ENCODE measurements at places on chromosomes 7 and 10.
A peak's percentile ranks its signal among the peaks of the same experiment; 100 is the strongest.

GRCh38 chr7:36115448-36116321, 37.4 kb upstream of the EEPD1 start:
- peak; percentile 53 for DNase-seq

GRCh38 chr7:15461576-15461975, 100.2 kb downstream of the AGMO start:
- DNase-seq = no peak

DNA sequence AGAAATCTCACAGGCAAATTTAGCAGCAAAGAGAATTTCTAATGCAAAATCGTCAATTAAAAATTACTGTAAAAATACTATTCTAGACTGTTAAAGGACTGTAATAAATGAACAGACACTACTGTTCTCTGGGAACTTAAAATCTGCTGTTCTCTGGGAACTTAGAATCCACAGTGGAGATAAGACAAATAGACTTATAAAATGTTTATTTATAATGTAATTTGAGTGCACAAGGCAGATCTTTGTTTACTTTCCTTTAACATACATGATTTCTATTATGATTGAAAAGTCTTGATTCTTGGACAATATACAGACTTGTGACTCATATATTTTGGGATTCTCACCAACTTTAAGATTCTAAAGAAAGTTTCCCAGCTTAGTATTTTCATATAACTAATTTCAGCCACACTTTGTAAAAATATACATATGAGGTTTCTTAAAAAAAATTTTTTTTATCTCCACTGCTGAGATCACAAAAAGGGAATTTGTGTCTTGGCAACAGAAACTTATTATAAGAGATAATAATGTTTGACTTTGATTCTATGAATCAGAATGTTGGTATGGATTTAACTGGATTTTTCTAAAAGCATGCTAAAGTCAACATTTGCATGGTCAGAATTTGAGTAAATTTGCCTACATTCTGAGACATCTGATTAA, 166.3 kb upstream of the RHOBTB1 start:
- no peak for DNase-seq

DNA sequence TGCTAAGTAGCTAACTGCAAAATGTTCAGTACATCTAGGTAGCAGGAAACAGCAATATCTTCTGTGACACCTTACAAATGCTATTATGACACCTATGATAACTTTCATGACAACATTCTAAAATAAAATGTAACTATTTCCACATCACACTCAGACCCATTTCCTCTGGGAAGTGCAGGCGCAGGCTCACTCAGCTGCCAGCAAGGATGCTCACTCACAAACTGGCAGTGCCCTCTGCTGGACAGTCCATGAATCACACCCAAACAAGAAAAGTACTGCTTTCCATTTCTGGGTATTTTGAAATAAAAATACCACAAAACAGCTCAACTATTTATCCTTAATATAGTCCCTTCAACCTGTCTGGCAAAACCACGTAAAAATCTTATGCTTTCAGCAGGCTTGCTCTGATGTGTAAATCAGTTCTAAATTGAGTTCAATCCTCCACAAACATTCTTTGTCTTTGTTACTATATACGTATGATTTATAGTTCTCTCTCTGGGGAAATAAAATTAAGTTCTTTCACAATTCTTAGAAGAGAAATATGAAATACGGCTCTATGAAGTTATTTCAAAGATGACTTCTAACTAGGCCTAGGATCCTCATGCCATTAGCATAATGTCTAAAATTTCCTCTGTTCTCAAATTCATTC, 176.6 kb downstream of the PARD3 start:
- DNase-seq = peak; percentile 32

DNA sequence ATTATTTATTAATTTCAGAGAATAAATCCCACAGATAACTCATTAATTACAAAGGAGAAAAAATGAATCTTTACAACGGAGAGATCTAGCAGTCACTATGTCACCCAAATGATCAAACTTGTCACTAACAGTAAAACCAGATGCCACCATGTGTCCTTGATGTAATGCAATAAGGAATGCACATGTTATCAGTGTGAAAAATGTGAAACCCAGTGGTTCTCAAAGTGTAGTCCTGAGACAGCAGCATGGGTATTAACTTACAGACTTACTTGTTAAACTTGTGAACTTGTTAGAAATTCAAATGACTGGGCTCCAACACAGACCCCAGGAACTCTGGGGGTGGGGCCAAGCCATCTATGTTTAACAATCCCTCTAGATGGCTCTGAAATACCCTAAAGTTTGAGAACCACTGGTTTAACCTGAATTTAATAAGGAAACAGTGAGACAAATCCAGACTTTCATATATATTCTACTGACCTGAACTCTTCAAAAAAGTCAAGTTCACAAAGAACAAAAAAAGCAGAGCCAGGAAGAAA, 77.4 kb downstream of the RNLS start:
- no peak for DNase-seq

DNA sequence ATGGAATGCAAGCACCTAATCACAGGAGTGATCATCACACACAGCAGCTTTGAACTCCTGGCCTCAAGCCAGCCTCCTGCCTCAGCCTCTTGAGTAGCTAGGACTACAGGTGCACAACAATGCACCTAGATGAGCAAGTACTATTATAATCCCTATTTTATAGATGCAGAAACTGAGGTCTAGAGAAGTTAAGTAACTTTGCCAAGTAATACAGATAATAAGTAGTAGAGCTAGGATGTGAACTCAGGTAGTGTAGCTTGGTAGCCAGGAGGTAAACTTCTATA, 33.7 kb downstream of the DNAJC12 start:
- DNase-seq = no peak

GRCh38 chr7:27175626-27176523, 1.8 kb upstream of the HOXA10 start:
- no peak for DNase-seq

- no peak for DNase-seq
Measured at GRCh38 chr10:81414038-81414437, 461.0 kb upstream of the NRG3 start.

DNA sequence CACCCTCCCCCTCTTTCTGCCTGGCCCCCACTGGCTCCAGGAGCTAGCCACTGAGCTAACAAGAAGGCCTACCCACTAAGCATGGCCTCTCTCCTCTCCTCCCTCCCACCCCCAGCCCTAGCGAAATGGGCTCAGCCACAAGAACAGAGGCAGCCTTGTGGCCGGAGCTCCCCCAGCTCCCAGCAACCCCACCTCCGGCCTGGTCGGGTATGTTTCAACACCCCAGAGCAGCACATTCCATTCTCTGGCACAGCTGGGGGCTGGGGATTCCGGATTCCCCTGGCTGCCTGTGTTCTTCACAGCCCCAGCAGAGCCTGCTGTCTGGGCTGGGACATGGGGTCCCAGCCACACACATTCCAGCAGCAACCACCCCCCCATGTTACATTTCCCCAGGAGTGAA, 9.0 kb downstream of the SFRP5 start:
- DNase-seq = no peak

DNA sequence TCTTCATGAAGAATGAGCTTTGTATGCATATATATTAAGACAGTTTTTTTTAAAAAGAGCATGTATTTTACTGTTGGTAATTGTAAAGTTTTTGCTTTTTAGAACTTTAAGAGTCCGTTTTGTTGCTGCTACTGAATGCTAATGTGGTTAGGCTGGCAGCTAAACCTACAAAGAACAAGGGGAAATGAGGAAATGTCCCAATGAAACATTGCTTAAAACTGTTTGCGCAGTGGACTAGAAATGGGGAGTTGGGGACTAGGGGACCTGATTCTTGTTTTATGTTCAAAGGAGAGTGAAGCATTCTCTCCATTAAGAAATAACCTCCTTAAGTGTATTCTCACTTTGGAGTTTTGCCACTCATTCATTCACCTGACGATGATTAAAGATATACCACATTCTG, 5.7 kb downstream of the NRF1 start:
- no peak for DNase-seq

GRCh38 chr10:3925184-3925583, 140.2 kb upstream of the KLF6 start:
- no peak for DNase-seq

Measured in GM18507 (cell line).